ENCODE measurements at places on chromosomes 2 and 18.

DNA sequence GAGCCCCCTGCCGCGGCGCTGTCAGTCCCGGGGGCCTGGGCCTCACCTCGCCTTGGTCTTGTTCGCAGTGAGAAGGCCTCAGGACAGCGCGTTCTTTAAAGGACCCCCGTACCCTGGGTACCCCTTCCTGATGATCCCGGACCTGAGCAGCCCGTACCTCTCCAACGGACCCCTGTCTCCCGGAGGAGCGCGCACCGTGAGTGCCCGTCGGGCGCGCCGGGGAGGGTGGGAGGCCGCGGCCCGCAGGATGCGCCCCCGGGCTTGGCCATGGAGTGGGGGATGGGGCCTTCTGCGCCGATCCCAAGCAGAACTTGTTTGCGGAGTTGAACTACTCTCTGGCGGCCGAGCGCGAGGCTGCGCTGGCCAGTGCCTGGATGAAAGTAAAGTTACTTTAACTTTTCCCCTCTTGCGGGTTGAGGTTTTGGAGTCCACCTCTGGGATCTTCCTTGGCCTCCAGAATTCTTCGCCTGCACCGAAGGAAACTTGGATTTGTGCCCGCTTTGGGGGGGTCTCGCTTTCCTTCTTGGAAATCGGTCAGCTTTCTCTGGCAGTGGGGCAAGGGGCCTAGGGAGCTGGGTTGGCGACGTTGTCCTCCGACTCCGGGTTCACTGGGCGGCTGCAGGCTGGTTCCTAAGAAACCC, 1.2 kb downstream of the TCF7L1 start:
- DNase-seq: no peak

DNA sequence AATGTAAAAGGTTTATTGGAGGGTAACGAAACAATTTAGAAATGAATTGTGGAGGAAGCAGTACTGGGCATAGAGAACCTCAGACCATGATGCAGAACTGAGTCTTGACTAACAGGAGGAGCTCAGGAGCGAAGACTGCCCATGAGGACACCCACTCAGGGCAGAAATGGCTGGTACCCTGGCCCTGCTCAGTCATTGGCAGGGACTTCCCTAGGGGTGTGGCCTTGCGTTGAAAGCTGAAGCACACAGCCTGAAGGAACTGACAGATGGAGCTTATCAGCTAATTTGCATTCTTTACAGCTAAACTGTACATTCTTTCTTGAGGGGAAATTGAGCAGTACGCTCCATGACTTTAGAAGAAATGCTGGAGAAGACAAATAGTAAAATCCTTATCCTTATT, 57.1 kb downstream of the PDK1 start:
- no peak for DNase-seq

- DNase-seq: no peak
Measured at GRCh38 chr2:76812156-76812555, 710.0 kb downstream of the LRRTM4 start.

GRCh38 chr2:58237741-58238140, 3.4 kb downstream of the FANCL start:
- no peak for DNase-seq

DNA sequence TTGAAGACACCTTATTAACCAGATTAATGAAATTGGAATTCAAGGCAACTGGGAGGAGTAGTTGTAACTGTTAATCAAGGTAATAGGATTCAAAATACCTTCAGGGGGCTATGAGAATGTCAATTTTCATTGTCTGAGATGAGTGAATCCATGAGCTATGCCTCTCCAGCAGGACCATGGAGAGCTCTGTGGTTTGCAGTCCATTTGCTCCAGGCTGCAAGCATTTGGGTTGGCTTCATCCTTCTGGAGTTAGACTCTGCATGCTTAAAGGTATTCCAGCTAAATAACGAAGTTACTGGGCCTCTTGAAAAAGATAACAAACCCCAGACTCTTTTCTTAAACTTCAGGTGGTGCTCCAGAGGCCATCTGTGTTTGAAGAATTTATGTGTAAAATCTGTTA, 207.1 kb upstream of the SLC8A1 start:
- no peak for DNase-seq

DNA sequence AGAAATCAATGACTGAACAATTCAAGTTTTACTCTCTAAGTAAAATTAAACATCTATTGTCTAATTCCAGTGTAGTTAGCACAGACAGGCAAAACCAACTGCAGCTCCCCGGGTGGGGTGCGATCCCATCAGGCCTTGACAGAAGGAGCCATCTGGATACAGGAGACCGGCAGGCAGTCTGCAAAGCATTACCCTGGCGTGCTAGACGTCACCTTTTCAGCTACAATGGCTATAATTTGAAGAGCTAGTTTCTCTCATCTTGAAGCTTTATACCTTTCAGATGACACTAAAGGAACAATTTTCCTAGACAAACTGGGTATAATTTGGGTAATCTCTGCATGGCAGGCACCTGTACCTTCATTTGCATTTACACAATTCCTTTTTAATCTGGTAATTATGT, 761.5 kb upstream of the SOX11 start:
- DNase-seq: no peak

DNA sequence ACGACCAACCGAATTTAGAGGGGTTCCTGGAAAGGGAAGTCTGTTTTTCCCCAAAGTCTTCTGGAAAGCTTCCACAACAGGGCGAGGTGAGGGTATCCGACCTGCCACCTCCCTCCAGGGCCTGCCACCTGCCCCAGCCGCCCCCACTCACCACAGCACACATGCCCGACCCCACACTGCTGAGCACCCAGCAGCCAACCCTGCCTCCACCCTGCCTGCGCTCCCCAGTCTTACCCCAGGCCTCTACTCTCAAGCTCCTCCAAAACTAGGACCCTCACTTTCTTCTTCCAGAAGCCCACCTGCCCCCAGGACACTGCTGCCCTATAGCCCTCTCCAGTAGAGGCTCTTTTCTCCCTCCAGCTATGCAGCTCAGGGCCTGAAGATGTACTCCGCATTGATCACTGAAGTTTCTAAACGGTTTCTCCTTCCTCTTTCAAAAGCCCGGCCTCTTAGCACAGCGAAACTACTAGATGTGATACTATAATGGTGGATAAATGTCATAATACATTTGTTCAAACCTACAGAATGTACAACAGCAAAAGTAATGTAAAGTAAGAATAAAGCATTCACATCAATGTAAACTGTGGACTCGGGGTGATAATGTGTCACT, 128.8 kb upstream of the SLC1A4 start:
- DNase-seq: no peak

DNA sequence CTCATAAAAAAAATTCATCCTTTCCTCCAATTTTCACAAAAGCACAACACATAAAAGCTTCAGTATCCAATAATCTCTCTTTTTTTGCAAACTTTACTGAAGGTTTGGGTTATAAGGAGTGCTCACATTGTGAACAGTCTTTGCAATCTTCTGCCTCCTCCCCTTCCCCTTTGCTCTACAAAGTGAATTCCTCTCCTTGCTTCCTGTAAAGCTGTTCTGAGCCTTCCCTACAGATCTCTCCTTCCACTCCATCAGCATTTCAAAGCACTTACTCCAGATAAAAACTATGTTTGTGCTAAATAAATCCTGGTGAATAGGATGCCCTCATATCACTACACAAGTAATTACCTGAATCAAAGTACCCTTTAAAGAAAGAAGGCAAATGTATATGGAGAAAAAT, 4.6 kb upstream of the PDK1 start:
- no peak for DNase-seq

GRCh38 chr18:7855028-7855427, 287.9 kb downstream of the PTPRM start:
- no peak for DNase-seq

DNA sequence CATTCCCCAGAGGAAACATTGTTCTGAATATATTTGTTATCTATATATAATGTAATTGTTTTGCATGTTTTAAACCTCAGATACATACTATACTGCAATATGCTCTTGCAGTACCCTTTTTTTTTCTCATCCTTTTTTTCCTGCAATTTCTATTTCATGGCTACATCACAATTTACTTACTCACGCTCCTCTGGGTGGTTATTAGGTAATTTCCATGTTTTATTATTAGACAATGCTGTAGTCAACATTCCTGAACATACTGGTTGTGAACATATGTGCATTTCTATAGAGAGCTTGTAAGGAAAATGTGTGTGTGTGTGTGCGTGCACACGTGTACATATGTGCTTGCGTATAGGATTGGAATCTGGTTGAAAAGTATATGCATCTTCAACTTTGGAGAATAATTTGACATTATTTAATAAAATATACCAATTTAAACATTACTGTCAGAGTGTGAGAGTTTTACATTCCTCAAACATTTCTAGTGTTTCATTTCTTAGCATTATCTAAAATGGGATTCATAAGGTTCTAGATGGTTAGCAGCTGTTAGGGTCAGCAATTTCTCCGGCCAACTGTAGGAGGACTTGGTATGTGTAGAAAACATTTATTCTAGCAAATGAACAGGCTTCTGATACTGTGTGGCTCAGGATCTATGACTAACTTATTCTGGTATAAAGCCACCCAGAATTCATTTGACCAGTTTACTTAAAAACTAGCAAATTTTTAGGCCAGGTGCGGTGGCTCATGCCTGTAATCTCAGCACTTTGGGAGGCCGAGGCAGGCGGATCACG, 22.4 kb downstream of the NCOA1 start:
- no peak for DNase-seq

- no peak for DNase-seq
Measured at GRCh38 chr2:16204886-16205620, 264.7 kb downstream of the MYCN start.

DNA sequence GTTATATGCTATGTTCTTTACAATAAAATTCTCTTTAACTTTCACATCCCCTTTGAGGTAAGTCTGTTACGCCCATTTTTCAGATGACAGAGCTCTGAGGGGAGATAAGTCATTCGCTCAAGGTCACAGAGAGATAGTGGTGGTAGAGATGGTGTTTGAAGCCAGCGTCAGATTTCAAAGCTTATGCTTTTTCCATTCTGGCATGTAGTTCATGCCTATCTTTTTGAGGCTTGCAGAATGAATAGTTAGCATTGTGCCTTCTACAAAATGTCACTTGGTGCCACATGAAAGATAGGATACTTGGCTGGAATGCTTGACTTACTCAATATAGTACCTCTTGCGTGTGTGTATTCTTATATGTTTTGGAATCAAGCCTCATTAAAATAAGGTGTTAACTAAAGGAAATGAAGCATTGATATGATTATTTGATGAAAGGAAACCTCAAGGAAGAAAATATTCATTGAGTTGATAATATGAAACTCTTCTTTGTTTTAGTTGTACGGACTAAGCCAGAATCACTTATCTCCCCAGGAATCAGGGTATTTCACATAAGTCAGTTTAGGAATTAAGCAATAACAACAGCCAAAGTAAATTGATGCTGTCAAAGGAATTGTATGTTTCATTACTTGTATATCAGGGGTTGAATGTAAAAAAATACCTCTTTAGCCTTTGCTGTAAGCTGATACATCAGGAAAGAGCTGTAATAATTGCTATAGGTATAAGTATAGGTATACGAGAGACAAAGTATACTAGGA, 15.5 kb downstream of the SPATS2L start:
- no peak for DNase-seq

DNA sequence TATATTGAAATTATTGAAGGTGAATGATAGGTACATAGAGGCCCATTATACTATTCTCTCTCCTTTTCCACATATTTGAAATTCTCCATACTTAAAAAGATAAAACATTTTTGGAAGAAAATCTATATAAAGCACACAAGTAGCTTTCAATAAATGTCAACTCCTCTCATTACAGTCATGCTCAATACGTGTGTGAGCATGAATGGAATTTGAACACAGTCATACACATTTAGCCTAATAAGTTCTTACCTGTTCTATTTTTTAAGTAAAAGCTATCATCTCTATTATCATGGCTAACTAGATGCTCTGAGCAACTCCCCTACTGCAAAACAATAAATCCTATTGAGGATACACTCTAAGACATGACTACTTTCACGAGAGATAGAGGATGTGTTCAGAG, 41.9 kb upstream of the SPATS2L start:
- DNase-seq: no peak

DNA sequence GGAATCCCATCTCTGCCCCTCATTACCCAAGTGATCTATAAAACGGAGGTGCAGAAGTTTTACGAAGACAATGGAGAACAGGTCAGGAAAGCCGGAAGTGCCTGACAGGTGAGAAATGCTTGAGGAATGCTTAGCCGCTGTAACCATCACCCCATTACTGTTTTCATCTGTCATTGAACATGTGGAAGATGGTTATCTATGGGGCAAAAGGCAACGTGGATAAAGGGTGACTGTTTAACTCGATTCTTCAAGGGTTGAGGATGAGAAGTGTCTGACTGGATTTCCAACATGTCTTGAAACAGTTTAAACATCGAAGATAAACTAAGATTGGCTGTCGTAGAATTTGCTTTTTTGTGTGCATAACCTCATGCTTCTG, 17.3 kb downstream of the HK2 start:
- no peak for DNase-seq

- no peak for DNase-seq
Measured at GRCh38 chr2:63051795-63052333, 1.2 kb downstream of the OTX1 start.

DNA sequence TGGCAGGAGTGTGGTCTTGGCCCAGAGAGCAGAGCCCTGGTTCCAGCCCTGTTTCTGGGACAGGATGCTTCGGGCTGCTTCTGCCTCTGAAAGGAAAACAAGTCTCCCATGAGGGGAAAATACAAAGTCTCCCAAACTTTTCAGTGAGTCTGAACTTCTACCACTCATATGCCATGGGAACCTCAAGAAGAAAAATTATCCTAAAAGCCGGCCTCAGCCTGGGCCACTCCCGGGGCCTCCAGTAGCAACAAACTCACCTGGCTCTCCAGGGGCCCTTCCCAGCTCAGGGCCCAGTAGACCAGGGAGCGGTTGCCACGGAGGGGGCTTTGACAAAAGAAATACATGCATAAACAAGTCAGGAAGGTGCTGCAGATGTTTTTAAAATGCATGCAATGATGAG, 289.2 kb upstream of the HDAC4 start:
- DNase-seq: no peak

- no peak for DNase-seq
Measured at GRCh38 chr2:59301466-59302402, 1060.6 kb upstream of the FANCL start.

DNA sequence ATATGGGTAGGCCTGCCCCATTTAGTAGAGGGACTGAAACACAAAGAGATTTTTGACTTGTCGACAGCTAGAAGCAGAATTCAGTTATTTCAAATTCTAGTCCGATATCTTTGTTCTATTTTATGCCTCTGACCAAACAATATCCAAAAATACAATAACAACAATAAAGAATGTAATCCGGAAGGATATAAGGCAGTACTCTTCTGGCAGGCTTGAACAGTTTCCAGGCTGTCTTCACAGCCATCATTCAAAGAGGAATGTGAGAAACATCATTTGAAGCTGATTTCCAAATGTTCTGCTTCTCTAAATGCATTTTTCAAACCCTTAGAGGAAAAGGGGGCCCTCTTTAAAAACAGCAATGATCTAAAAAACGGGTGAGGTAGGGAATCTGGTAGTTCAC, 36.7 kb upstream of the SPTBN1 start:
- no peak for DNase-seq

- no peak for DNase-seq
Measured at GRCh38 chr2:9001778-9002177, 1.7 kb downstream of the MBOAT2 start.

- no peak for DNase-seq
Measured at GRCh38 chr18:74243127-74243526, 48.6 kb downstream of the CYB5A start.

GRCh38 chr2:120169020-120169419, 54.2 kb downstream of the TMEM185B start:
- DNase-seq: no peak

Measured in stimulated activated CD8-positive, alpha-beta memory T cell treated with anti-CD3 and anti-CD28 coated beads, Interleukin-7, amount 100 ng/mL, for 24 hours (primary cell).